Activated naive CD8-positive, alpha-beta T cell treated with anti-CD3 and anti-CD28 coated beads, Interleukin-2, amount 10 ng/mL, durations not matched to agents 7 days and 5 days (primary cell): ENCODE measurements at places on chromosomes 5 and 9. TPM values are rescaled to one million over a fixed set of nuclear protein-coding genes. Genes with fewer than 3 reads are reported as not detected.
A peak's percentile ranks its signal among the peaks of the same experiment; 100 is the strongest.

- no peaks in the 10 kb centered on the region for H3K36me3 ChIP-seq
- H3K27me3 ChIP-seq = no peaks in the 10 kb centered on the region
- H3K4me3 ChIP-seq = peak overlapping the region; percentile 66
- peak overlapping the region; percentile 79 for H3K27ac ChIP-seq
- H3K4me1 ChIP-seq = peaks cover 6% of the 10 kb centered on the region
Observed at GRCh38 chr9:133955821-133956411, 36.2 kb downstream of the VAV2 start.

- H3K36me3 ChIP-seq = no peaks in the 10 kb centered on the region
- no peak for DNase-seq
- H3K4me1 ChIP-seq = no peaks in the 10 kb centered on the region
- peaks cover 9% of the 10 kb centered on the region for H3K27me3 ChIP-seq
Observed at GRCh38 chr5:3612591-3613042, 17.0 kb downstream of the IRX1 start.

GRCh38 chr5:152676196-152676595 lies 271.1 kb upstream of the NMUR2 start:
- H3K4me3 ChIP-seq = no peak overlapping the region
- no peaks in the 10 kb centered on the region for H3K27me3 ChIP-seq
- no peaks in the 10 kb centered on the region for H3K36me3 ChIP-seq
- DNase-seq = no peak
- no peaks in the 10 kb centered on the region for H3K4me1 ChIP-seq
- H3K27ac ChIP-seq = no peak overlapping the region

DNA sequence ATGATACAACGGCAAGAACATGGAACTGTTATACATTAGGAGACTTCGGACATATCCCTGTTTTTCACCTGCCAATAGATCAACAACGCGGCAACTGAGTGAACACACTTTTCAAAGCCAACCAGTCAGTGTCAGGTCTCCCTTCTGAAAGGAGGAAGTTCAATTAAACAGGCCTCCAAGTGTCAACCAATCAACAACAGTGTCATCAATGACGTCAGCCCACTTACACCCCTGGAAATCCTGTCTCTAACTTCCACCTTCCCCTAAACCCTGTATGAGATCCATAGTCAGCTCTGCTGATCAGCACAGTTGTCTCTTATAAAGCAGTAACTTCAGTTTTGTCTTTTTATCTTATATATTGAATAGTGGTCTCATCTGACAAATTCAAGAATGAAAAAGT lies 36.6 kb downstream of the DMRT3 start:
- H3K27ac ChIP-seq = no peak overlapping the region
- H3K27me3 ChIP-seq = peaks cover 30% of the 10 kb centered on the region
- peaks cover 4% of the 10 kb centered on the region for H3K4me1 ChIP-seq
- H3K36me3 ChIP-seq = no peaks in the 10 kb centered on the region
- H3K4me3 ChIP-seq = no peak overlapping the region
- no peak for DNase-seq

GRCh38 chr5:139911425-139912120 lies 116.0 kb downstream of the PSD2 start:
- H3K4me1 ChIP-seq = no peaks in the 10 kb centered on the region
- no peak overlapping the region for H3K27ac ChIP-seq
- no peak overlapping the region for H3K4me3 ChIP-seq

DNA sequence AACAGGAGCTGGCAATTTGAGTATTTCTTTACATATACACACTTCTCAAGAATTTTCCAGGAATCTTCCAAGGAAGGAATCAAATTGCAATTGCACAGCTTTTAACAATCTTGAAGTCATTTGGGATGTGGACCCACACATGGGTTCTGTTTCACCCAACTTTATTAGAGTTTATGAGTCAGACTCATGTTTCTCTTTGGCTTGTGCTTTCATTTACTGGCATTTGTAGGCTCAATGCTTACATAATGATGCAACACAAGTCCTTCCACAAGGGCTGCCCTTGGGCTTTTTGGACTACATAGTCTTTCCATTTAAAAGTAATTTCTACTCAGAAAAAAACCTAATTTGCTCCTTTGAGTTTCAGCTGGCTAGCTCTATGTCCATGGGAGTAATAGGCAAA lies 4.6 kb upstream of the CDC37L1 start:
- no peak for DNase-seq
- H3K4me1 ChIP-seq = peaks cover 11% of the 10 kb centered on the region
- H3K27me3 ChIP-seq = no peaks in the 10 kb centered on the region
- H3K4me3 ChIP-seq = no peak overlapping the region

- H3K36me3 ChIP-seq = peaks cover 4% of the 10 kb centered on the region
- H3K4me1 ChIP-seq = peaks cover 11% of the 10 kb centered on the region
- H3K27ac ChIP-seq = no peak overlapping the region
- peaks cover 2% of the 10 kb centered on the region for H3K27me3 ChIP-seq
Observed at GRCh38 chr9:35277171-35277520, 115.3 kb downstream of the UNC13B start.

DNA sequence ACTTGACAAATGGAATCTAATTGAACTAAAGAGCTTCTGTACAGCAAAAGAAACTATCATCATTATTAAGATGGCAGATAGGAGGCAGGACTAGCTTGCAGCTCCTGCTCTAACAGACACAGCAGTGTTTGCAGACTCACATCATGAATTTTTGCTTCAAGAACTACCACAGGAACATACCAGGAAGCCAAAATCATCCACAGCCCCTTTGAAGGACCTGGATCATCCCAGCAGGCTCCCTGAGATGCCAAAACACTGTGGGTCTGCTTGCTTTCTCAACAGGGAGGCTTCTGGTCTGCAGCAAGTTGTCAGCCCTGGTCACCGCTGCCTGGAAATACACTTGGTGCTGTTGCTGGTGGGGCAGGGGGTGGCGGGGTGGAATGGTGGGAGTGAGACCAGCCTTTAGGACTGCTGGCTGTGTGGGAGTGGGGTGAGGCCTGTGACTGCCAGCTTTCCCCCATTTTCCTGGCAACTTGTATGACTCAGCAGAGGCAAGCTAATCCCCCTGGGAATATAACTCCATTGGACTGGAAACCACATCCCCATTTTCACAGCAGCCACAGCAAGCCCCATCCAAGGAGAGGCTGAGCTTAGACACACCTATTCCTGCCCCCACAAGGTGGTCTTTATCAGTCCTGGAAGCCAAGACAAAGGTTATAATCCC lies 533.8 kb upstream of the CYLC2 start:
- H3K27me3 ChIP-seq = no peaks in the 10 kb centered on the region
- no peaks in the 10 kb centered on the region for H3K4me1 ChIP-seq
- no peak for DNase-seq
- no peak overlapping the region for H3K27ac ChIP-seq

GRCh38 chr5:130706696-130707095 lies 458.4 kb downstream of the HINT1 start:
- no peak overlapping the region for H3K4me3 ChIP-seq
- no peaks in the 10 kb centered on the region for H3K4me1 ChIP-seq
- no peak overlapping the region for H3K27ac ChIP-seq

- H3K4me3 ChIP-seq = no peak overlapping the region
- H3K36me3 ChIP-seq = no peaks in the 10 kb centered on the region
- H3K4me1 ChIP-seq = no peaks in the 10 kb centered on the region
- DNase-seq = no peak
Observed at GRCh38 chr5:174275959-174276358, 230.5 kb downstream of the NSG2 start.

GRCh38 chr9:10226996-10227395 lies 385.8 kb downstream of the PTPRD start:
- H3K27me3 ChIP-seq = no peaks in the 10 kb centered on the region
- no peaks in the 10 kb centered on the region for H3K36me3 ChIP-seq
- DNase-seq = no peak
- no peak overlapping the region for H3K4me3 ChIP-seq

GRCh38 chr9:18798508-18799290 lies 234.3 kb downstream of the SAXO1 start:
- H3K36me3 ChIP-seq = no peaks in the 10 kb centered on the region
- peaks cover 1% of the 10 kb centered on the region for H3K4me1 ChIP-seq
- no peak for DNase-seq
- H3K27ac ChIP-seq = no peak overlapping the region
- peaks cover 4% of the 10 kb centered on the region for H3K27me3 ChIP-seq

GRCh38 chr5:859391-859790 lies 8.6 kb upstream of the ZDHHC11 start:
- DNase-seq = no peak
- H3K27me3 ChIP-seq = no peaks in the 10 kb centered on the region
- H3K4me3 ChIP-seq = no peak overlapping the region

DNA sequence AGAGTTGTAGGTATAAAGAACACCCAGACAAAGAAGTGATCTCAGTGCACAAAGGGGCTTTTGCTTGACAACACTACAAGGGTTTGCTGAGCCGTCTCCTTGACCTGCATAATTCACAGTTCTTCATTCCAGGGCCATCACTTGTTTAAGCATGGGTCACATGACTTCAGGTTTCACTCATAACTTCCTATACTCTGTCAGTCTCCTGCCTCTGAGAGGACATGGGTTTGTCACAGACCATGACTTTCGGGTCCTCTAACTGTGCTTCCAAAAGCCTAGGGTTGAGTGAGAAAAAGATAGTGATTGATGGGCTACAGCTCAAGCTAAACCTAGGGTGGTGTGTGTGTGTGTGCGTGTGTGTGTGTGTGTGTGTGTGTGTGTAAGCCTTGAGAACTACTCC lies 166.4 kb downstream of the CDH6 start:
- H3K27ac ChIP-seq = no peak overlapping the region
- H3K36me3 ChIP-seq = no peaks in the 10 kb centered on the region
- H3K4me3 ChIP-seq = no peak overlapping the region
- no peaks in the 10 kb centered on the region for H3K27me3 ChIP-seq
- DNase-seq = no peak
- no peaks in the 10 kb centered on the region for H3K4me1 ChIP-seq

- no peaks in the 10 kb centered on the region for H3K36me3 ChIP-seq
- H3K27ac ChIP-seq = no peak overlapping the region
- peaks cover 3% of the 10 kb centered on the region for H3K4me1 ChIP-seq
- H3K27me3 ChIP-seq = peaks cover 62% of the 10 kb centered on the region
- H3K4me3 ChIP-seq = peak overlapping the region; percentile 9
- DNase-seq = no peak
Observed at GRCh38 chr9:84667571-84668195, 1.8 kb upstream of the NTRK2 start.

DNA sequence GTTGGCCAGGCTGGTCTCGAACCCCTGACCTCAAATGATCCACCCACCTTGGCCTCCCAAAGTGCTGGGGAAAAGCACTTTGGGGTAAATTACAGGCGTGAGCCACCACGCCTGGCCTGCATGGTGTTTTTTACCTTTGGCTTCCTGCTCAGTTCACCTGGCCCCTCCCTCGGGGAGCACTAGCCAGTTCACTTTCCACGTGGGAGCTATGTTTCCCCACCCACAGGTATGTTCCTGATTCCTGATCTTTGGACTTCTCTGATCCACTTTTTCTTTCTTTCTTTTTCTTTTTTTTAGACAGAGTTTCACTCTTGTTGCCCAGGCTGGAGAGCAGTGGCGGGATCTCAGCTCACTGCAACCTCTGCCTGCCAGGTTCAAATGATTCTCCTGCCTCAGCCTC lies 15.8 kb downstream of the DAB2IP start:
- DNase-seq = no peak
- H3K4me1 ChIP-seq = no peaks in the 10 kb centered on the region
- H3K27me3 ChIP-seq = peaks cover 26% of the 10 kb centered on the region
- no peak overlapping the region for H3K27ac ChIP-seq

- no peak overlapping the region for H3K27ac ChIP-seq
- no peaks in the 10 kb centered on the region for H3K36me3 ChIP-seq
- H3K4me3 ChIP-seq = no peak overlapping the region
- DNase-seq = no peak
- no peaks in the 10 kb centered on the region for H3K27me3 ChIP-seq
Observed at GRCh38 chr9:111236332-111236731, 93.7 kb downstream of the OR2K2 start.

DNA sequence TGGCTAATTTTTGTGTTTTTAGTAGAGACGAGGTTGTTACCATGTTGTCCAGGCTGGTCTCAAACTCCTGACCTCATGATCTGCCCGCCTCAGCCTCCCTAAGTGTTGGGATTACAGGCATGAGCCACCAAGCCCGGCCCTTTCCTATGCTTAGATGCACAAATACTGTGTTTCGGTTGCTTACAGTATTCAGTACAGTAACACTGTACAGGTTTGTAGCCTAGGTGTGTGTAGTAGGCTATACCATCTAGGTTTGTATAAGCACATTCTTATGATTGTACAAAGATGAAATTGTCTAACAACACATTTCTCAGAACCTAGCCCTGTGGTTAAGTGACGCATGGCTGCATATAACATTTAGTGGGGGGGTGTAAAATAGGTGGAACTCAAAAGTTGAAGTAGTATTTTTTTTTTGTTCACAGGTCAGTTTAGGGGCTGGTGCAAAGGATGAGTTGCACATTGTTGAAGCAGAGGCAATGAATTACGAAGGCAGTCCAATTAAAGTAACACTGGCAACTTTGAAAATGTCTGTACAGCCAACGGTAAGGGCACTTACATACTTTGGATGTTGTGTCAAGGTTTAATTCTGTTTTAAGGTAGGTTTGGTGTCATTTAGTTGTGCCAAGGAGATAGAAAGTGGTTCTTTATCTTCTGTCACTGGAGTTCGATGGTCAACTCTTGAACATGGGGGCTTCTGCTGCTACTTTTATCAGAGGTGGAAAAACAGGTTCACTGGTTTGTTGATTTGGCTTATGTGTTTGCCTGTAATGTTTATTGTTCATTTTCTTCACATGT lies 3.4 kb downstream of the NPM1 start:
- no peaks in the 10 kb centered on the region for H3K27me3 ChIP-seq
- H3K27ac ChIP-seq = peak overlapping the region; percentile 99
- H3K36me3 ChIP-seq = peaks cover 52% of the 10 kb centered on the region
- H3K4me1 ChIP-seq = peaks cover 52% of the 10 kb centered on the region
- peak overlapping the region; percentile 96 for H3K4me3 ChIP-seq
- no peak for DNase-seq

DNA sequence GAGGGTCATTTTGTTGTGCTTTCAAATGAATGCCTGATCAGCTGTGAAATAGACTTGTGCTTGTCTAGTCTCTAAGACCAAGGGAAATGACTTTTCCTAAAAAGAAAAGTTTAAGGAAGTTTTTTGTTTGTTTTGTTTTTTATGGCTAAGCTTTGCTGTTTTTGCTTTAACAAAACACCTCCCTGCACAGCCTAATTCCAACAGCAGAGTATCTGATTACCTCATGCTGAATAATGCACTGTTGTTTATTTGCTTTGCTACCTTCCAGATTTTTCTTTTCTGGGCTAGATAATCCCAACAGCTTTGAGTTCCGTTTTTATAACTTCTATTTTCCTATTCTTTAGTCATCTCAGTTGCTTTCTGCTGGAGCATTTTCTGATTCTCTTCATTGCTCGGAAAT lies 95.8 kb downstream of the AOPEP start:
- peaks cover 7% of the 10 kb centered on the region for H3K36me3 ChIP-seq
- H3K27ac ChIP-seq = no peak overlapping the region
- no peak overlapping the region for H3K4me3 ChIP-seq
- no peak for DNase-seq
- H3K27me3 ChIP-seq = no peaks in the 10 kb centered on the region
- peaks cover 9% of the 10 kb centered on the region for H3K4me1 ChIP-seq

Gene GTF2H2
- total RNA-seq = 28.7 TPM

Gene GRHPR
- total RNA-seq = 63.1 TPM

Gene TMEFF1
- 0.20 TPM for total RNA-seq

Gene ADAMTSL1
- total RNA-seq = not detected

Gene LCN1
- total RNA-seq = not detected

Gene GLRA1
- total RNA-seq = not detected

Gene PAEP
- not detected for total RNA-seq

Gene COL27A1
- 1.9 TPM for total RNA-seq

Gene MARCOL
- total RNA-seq = not detected

Gene PCDHB3
- total RNA-seq = not detected

Gene RASA1
- total RNA-seq = 21.1 TPM

Gene LRRC26
- total RNA-seq = not detected

Gene FYB1
- 355 TPM for total RNA-seq

Gene ARSI
- total RNA-seq = not detected
